MM.1S (cell line): ENCODE measurements at places on chromosomes 11 and 22.
A peak's percentile ranks its signal among the peaks of the same experiment; 100 is the strongest.

DNA sequence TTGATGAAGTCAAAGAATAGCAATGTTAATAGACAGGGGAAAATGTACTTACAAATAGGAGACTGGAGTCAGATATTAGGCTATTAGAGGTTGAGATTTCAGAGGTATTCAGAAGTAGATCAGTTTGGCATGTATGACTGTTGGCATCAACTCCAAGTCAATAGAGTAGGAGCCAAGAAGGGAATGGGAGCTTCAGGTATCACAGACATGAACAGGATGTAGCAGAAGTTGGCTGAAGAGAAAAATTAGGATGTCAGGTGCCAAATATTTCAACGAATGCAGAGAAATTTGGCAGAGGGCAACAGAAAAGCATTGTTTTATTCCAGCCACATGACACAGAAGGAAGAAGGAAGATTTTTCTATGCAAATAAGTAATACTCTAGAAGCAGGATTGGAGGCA lies 69.7 kb downstream of the GLYATL1 start:
- no peak overlapping the region for H3K4me3 ChIP-seq
- peak overlapping the region; percentile 95; the same call in 1 of the 2 replicates for H3K27ac ChIP-seq
- H3K27me3 ChIP-seq, result no peaks in the 10 kb centered on the region
- no peaks in the 10 kb centered on the region for H3K36me3 ChIP-seq
- peaks cover 52% of the 10 kb centered on the region for H3K4me1 ChIP-seq
- no peak for DNase-seq

DNA sequence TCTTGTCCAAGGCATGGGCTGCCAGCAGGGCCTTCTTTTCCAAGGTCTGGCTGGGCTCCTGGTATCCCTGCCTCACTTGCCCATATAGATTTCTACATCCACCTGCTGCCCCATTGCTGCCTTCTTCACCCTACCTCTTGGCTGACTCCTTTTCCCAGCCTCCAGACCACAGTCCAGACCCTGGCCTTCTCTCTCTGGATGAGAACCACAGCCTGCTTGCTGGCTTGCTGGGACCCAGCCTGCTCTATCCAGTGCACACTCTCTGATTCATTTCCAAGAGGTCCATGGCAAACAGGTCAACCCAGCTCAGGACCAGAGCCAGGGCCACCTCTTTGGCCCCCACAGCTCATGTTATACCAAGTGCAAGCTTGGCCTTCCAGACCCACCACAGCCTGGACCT lies 169.4 kb upstream of the BDNF start:
- H3K36me3 ChIP-seq, result no peaks in the 10 kb centered on the region
- no peaks in the 10 kb centered on the region for H3K4me1 ChIP-seq
- no peak overlapping the region for H3K27ac ChIP-seq

DNA sequence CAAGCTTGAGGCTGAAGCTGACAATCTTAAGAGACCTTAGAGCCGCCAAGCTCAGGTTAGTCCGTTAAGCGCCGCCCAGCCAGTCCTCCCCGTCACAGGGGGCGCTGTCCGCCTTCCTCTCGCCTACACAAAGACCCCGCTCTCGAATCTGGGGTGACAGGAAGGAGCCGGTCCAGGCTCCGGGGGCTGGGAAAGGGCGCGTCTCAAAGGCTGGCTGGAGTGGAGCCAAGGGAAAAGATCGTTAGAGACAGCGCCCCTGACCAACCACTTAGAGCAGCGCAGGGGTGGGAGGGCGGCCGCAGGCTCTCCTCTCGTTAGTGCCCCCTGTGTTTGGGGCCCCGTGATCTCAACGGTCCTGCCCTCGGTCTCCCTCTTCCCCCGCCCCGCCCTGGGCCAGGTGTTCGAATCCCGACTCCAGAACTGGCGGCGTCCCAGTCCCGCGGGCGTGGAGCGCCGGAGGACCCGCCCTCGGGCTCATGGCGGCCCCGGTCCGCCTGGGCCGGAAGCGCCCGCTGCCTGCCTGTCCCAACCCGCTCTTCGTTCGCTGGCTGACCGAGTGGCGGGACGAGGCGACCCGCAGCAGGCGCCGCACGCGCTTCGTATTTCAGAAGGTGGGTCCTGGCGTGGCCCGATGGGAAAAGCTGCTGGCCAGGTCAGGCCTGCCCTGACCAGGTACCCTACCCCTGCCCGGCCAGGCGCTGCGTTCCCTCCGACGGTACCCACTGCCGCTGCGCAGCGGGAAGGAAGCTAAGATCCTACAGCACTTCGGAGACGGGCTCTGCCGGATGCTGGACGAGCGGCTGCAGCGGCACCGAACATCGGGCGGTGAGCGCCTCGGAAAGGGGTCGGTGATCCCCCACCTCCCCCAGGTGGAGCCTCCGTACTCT lies at the start of gene MUS81:
Gene MUS81 (plus strand): TSS at position 156 of the 887 bp plus-strand sequence. CDS start 321 bp downstream, at position 477.
- H3K36me3 ChIP-seq, result peaks cover 11% of the 10 kb centered on the region
- peak within 1 kb of the TSS; percentile 86 for H3K27ac ChIP-seq
- peak; percentile 96 for DNase-seq
- no peaks in the 10 kb centered on the region for H3K27me3 ChIP-seq
- H3K4me3 ChIP-seq, result peak within 1 kb of the TSS; percentile 99
- peaks cover 16% of the 10 kb centered on the region for H3K4me1 ChIP-seq

DNA sequence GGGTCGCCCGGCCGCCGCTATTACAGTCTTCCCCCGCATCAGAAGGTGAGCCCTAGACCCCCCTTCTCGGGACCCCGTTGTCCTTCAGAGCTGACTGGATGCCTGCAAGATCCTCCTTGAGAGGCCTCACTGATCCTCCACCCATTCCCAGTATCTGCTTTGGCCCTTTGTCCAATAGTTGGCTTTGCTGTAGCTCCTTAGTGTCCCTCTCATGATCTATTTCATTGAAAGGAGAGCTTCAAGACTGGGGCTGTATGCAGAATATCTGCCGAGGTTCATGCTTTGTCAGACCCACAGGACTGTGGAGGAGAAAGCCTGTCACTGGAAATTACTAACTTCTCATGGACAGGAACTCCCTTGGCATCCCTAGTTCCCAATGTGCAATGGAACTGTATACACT lies 499 bp downstream of the DLAT start:
- DNase-seq, result peak; percentile 13
- peak overlapping the region; percentile 86 for H3K4me3 ChIP-seq
- peak overlapping the region; percentile 81; the same call in 1 of the 2 replicates for H3K27ac ChIP-seq

GRCh38 chr11:73380331-73380730 lies 4.1 kb downstream of the RELT start:
- H3K27me3 ChIP-seq, result no peaks in the 10 kb centered on the region
- H3K36me3 ChIP-seq, result no peaks in the 10 kb centered on the region
- no peak overlapping the region for H3K4me3 ChIP-seq
- H3K27ac ChIP-seq, result no peak overlapping the region
- peaks cover 41% of the 10 kb centered on the region for H3K4me1 ChIP-seq

- H3K4me3 ChIP-seq, result no peak overlapping the region
- no peak for DNase-seq
- H3K27me3 ChIP-seq, result no peaks in the 10 kb centered on the region
- H3K27ac ChIP-seq, result no peak overlapping the region
- H3K4me1 ChIP-seq, result no peaks in the 10 kb centered on the region
- no peaks in the 10 kb centered on the region for H3K36me3 ChIP-seq
Measured at GRCh38 chr22:29032584-29032983, 29.0 kb downstream of the C22orf31 start.

- peak; percentile 84 for DNase-seq
- H3K4me1 ChIP-seq, result peaks cover 23% of the 10 kb centered on the region
- H3K27ac ChIP-seq, result peak overlapping the region; percentile 41; the same call in 1 of the 2 replicates
- H3K4me3 ChIP-seq, result no peak overlapping the region
- H3K27me3 ChIP-seq, result no peaks in the 10 kb centered on the region
Measured at GRCh38 chr22:18028817-18029527, 4.6 kb upstream of the MICAL3 start.

GRCh38 chr11:2976294-2977063 lies 15.7 kb downstream of the NAP1L4 start:
- no peak overlapping the region for H3K27ac ChIP-seq
- H3K27me3 ChIP-seq, result no peaks in the 10 kb centered on the region
- no peak overlapping the region for H3K4me3 ChIP-seq

GRCh38 chr11:128604723-128605122 lies 17.4 kb upstream of the ETS1 start:
- no peak for DNase-seq
- no peaks in the 10 kb centered on the region for H3K36me3 ChIP-seq
- H3K27ac ChIP-seq, result no peak overlapping the region
- H3K27me3 ChIP-seq, result no peaks in the 10 kb centered on the region

DNA sequence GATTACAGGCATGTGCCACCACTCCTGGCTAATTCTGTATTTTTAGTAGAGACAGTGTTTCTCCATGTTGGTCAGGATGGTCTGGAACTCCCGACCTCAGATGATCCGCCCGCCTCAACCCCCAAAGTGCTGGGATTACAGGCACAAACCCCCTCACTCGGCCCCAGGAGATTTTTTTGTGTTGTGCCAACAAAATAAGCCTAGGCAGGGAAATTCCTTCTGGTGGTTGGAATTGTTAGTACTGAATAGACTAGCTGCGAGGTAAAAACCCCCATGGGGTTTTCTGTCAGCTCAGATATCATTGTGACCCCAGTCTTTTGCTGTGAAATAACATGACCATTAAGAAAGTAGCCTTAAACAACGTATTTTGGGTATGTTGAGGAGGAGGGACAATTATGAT lies 144.9 kb downstream of the BCR start:
- no peaks in the 10 kb centered on the region for H3K4me1 ChIP-seq
- H3K4me3 ChIP-seq, result no peak overlapping the region
- no peak for DNase-seq
- no peaks in the 10 kb centered on the region for H3K27me3 ChIP-seq
- no peak overlapping the region for H3K27ac ChIP-seq

GRCh38 chr11:85941380-85941973 lies 86.3 kb downstream of the CCDC83 start:
- no peak overlapping the region for H3K27ac ChIP-seq
- peak; percentile 52 for DNase-seq
- 0 out of 2 replicates have a peak, but pooled peaks cover 5% of the 10 kb centered on the region for H3K4me1 ChIP-seq
- no peaks in the 10 kb centered on the region for H3K27me3 ChIP-seq
- no peak overlapping the region for H3K4me3 ChIP-seq
- H3K36me3 ChIP-seq, result no peaks in the 10 kb centered on the region

DNA sequence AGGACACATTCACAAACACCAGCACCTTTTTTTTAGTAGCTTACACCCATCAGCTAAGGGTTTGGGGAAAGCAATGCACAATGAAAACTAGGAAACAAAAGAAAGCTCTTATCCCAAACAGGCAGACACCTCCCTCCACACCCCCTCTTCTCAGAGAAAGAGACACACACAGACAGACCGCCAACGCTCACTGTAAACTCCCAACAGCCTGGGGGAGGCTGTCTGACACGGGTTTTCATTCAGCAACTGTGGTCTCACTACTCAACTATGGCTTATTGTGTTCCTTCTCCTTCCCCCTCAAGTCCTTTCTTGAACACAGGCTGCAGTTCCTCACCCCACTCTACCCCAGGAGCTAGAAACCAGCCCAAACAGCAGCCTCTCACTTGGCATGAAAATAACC lies 123.4 kb downstream of the C11orf58 start:
- no peaks in the 10 kb centered on the region for H3K27me3 ChIP-seq
- no peaks in the 10 kb centered on the region for H3K4me1 ChIP-seq
- no peak for DNase-seq
- no peaks in the 10 kb centered on the region; the same call in 1 of the 2 replicates for H3K36me3 ChIP-seq

GRCh38 chr11:75478783-75479596 lies 46.0 kb upstream of the KLHL35 start:
- no peaks in the 10 kb centered on the region for H3K36me3 ChIP-seq
- no peak overlapping the region for H3K27ac ChIP-seq
- no peaks in the 10 kb centered on the region for H3K4me1 ChIP-seq

DNA sequence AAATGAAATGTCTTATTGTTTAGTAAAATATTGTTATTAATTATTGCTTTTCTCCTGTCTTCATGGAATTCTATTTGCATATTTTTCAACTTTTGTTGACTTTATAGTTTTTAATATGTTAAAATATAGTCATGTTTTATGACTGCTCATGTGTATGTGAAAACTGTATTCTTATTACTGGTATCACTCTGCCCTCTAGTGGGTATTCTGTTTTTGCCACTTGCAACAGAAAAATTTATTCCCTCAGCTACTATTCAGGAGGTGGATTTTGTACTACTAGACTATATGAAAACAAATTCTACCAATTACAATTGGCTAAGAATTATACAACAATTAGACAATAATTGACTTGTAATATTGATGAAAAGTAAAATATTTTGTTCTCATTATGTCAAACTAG lies 45.0 kb downstream of the OR4C6 start:
- DNase-seq, result peak; percentile 53
- no peak overlapping the region for H3K4me3 ChIP-seq
- no peak overlapping the region for H3K27ac ChIP-seq
- H3K27me3 ChIP-seq, result no peaks in the 10 kb centered on the region
- H3K4me1 ChIP-seq, result no peaks in the 10 kb centered on the region

- no peaks in the 10 kb centered on the region for H3K36me3 ChIP-seq
- no peak overlapping the region for H3K4me3 ChIP-seq
- H3K4me1 ChIP-seq, result no peaks in the 10 kb centered on the region
- H3K27me3 ChIP-seq, result no peaks in the 10 kb centered on the region
Measured at GRCh38 chr11:112786886-112787530, 174.2 kb upstream of the NCAM1 start.

GRCh38 chr22:43980996-43981395 lies 25.8 kb downstream of the SAMM50 start:
- H3K36me3 ChIP-seq, result 0 out of 2 replicates have a peak, but pooled peaks cover 3% of the 10 kb centered on the region
- no peak for DNase-seq
- H3K27ac ChIP-seq, result no peak overlapping the region
- no peaks in the 10 kb centered on the region for H3K4me1 ChIP-seq
- no peak overlapping the region for H3K4me3 ChIP-seq

- H3K27me3 ChIP-seq, result no peaks in the 10 kb centered on the region
- DNase-seq, result no peak
Measured at GRCh38 chr11:11569936-11570491, 51.8 kb downstream of the GALNT18 start.

DNA sequence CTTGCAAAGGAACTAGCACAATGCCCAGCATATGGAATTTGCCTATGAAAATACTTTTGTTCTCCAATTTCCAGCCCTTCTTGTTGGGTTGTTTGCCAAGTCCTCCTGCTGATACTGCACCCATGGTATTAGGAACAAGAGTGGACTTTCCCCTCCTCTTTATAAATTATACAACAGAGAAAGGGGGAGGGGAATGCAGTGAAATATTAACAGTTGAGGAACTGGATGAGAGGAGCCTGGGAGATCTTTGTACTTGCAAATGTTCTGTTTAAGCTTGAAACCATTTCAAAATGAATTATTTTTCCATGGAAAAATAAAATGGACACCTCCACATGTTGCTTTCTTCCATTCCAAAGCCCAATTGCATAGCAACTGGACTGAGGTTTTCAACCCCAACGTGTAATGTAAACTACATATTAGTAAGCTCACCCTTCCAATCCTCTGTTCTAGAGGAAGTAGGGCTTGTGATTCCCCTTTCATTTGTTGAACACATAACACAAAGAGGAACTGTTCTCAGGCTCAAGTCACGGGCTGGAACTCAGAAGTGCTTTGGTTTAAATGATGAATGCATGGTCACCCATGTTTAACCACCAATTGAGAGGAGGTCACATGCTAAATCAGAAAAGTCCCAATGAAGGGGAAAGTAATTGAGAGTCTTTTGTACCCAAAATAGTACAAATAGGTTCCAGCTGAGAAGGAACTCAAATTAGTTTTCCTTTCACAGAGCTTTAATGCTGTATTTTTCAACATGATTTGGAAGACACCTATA lies 66.2 kb upstream of the ZC3H12C start:
- H3K27me3 ChIP-seq, result no peaks in the 10 kb centered on the region
- no peaks in the 10 kb centered on the region for H3K36me3 ChIP-seq
- DNase-seq, result no peak
- H3K4me3 ChIP-seq, result no peak overlapping the region
- H3K27ac ChIP-seq, result no peak overlapping the region
- H3K4me1 ChIP-seq, result peaks cover 12% of the 10 kb centered on the region; the same call in 1 of the 2 replicates

GRCh38 chr22:31618471-31619176 lies 43.4 kb downstream of the PISD start:
- no peak overlapping the region for H3K27ac ChIP-seq
- H3K27me3 ChIP-seq, result no peaks in the 10 kb centered on the region
- no peak for DNase-seq

- no peak for DNase-seq
- H3K36me3 ChIP-seq, result no peaks in the 10 kb centered on the region
- no peak overlapping the region for H3K4me3 ChIP-seq
- no peaks in the 10 kb centered on the region for H3K27me3 ChIP-seq
Measured at GRCh38 chr11:120708511-120709183, 197.1 kb downstream of the GRIK4 start.
